ENCODE measurements at places on chromosomes 6 and 20.

DNA sequence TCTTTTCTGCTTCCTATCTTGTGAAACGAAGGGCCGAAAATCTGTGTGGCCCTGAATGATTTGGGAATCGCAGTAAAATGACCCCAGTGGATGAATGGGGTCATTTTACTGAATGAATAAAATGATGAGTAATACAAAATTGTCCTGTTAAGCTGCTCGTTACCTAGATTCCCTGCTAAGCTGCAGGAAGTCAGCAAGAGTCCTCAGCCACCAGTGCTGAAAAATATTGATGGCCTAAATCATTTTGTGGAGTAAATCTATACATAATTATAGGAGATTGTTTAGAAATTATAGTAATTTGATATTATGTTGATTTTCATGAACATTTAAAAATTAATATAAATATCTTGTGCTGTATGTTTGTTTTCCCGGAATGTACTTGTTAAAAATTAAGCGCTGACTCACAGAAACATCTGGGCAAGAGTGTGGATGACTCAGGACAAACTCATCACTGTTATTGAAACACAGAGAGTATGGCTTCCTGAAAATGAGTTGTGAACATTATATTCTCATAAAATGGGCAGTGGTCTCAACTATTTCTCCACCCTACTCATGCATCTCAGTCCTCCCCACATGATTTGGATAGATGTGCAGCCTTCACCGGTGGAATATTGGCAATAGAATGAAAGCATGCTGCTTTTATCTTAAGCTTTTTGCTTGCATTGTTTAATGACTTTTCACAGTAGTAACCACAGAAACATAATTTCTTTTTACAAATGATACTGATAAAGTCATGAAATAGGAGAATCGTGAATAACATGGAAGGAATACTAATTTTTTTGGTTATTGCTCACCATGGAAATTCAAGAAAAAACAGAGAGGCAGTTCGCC lies 36.2 kb upstream of the RGS17 start:
- DNase-seq = peak; percentile 29

GRCh38 chr20:63258781-63259180 lies 4.5 kb upstream of the NKAIN4 start:
- no peak for DNase-seq

- peak; percentile 15 for DNase-seq
Measured at GRCh38 chr6:70686548-70687133, 19.0 kb downstream of the SMAP1 start.

- DNase-seq = no peak
Measured at GRCh38 chr6:99563056-99563723, 5.3 kb downstream of the CCNC start.

All from hepatic stellate cell (primary cell).